ENCODE measurements at places on chromosomes 11 and 22. TPM values are rescaled to one million over a fixed set of nuclear protein-coding genes. Genes with fewer than 3 reads are reported as not detected.

The TREH gene
- total RNA-seq: not detected

The ACR gene
- total RNA-seq: not detected

The PIWIL4 gene
- 1.2 TPM for total RNA-seq

The TESMIN gene
- 0.55 TPM for total RNA-seq

The KCNQ1OT1 gene
- total RNA-seq: 3.9 TPM

The NEFH gene
- 0.62 TPM for total RNA-seq

The CYB561A3 gene
- 49.5 TPM for total RNA-seq

The MS4A2 gene
- not detected for total RNA-seq

The ZP1 gene
- not detected for total RNA-seq

The MCHR1 gene
- not detected for total RNA-seq

The OR8G5 gene
- not detected for total RNA-seq

Data from osteocyte (in vitro differentiated cells).